WTC11 (cell line): ENCODE measurements at places on chromosomes 4 and X.

DNA sequence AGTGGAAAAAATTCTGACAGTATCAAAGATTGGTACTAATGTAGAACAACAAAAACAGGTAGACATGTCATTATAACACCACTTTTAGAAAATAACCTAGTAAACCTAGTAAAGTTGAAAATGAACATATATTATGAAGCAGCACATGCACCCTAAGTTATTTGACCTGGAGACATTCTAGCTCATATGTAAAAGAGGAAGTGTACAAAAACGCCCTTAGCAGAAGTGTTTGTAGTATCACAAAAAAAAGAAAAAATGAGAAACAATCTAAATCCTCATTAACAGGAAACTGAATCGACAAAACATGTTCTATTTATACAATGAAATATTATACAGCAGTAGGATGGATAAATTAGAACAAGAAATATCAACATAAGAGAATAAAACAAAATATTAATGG, 318.9 kb upstream of the PPP1R2C start:
- DNase-seq = no peak

- DNase-seq = no peak
Observed at GRCh38 chr4:123517971-123518370, 121.4 kb downstream of the SPRY1 start.

GRCh38 chrX:121146059-121146628, 98.7 kb downstream of the GLUD2 start:
- no peak for DNase-seq

DNA sequence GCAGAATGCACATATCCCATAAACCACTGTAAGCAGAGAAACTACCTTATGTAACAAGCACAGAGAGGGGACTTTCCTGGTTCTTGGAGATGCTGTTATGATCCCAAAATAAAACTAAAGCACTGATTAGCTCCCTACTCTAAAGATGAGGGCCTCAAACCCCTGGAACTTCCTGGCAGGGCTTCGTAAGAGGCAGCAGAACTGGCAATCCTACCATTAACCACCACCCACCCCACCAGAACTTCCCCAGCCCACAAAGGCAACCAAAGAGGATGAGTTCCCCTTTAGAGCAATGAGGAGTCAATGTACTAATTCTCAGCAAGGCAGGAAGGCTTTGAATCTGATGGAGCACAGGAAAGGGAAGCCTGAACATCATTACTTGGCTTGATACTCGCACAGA, 436.5 kb upstream of the FRG1 start:
- no peak for DNase-seq

DNA sequence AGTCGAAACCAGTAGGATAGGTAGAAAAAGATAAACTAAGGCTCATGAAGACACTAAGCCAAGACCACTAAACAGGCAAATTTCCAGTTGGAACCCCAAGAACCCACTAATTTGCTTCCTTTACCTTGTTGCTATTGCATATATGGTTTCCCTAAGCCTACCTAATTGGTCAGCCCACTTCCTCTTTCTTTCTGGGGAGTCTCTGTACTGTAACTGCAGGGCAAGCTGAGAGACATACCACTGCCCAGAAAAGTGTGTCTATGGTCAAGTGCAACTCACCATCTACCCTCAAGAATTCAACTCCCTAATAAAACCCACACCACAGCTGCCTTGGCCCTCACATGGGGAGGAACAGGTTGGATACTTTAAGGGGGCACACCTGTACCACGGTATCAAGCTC, 28.6 kb downstream of the IDS start:
- no peak for DNase-seq

- DNase-seq = peak; percentile 71
Observed at GRCh38 chrX:74343343-74344279, 39.6 kb downstream of the ZCCHC13 start.

GRCh38 chr4:93809773-93810172, 18.8 kb upstream of the ATOH1 start:
- DNase-seq = no peak

- DNase-seq = peak; percentile 64
Observed at GRCh38 chrX:149504226-149504914, 736 bp downstream of the IDS start.

- no peak for DNase-seq
Observed at GRCh38 chr4:149140841-149141240, 674.8 kb downstream of the IQCM start.

GRCh38 chr4:116860891-116861290, 224.5 kb downstream of the TRAM1L1 start:
- no peak for DNase-seq

GRCh38 chr4:82005158-82005557, 368.6 kb downstream of the HNRNPD start:
- no peak for DNase-seq

- DNase-seq = no peak
Observed at GRCh38 chr4:3369781-3370674, 71.7 kb upstream of the HGFAC start.
